MCF 10A (cell line): ENCODE measurements at places on chromosomes 5 and 9. TPM values are rescaled to one million over a fixed set of nuclear protein-coding genes. Genes with fewer than 3 reads are reported as not detected.

DNA sequence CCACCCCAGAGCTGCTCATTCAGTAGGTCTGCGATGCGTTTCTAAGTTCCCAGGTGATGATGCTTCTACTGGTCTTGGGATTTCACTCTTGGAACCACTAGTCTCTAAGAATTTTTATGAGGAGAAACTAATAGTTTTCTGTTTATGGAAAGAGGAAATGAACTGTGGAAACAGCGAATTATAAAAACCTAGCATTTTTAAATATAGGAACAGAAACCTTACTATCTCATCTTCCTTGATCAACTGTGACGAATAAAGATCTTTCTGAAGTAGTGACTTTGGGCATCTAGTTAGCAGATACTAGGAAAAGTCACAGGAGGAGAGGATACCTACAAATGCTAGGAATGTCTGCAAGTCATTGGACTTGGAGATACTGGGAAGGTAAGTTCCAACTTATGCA, 376.8 kb upstream of the RFX3 start:
- DNase-seq: no peak

The SPATA6L gene
- 3.7 and 5.5 TPM in 2 replicates for total RNA-seq

DNA sequence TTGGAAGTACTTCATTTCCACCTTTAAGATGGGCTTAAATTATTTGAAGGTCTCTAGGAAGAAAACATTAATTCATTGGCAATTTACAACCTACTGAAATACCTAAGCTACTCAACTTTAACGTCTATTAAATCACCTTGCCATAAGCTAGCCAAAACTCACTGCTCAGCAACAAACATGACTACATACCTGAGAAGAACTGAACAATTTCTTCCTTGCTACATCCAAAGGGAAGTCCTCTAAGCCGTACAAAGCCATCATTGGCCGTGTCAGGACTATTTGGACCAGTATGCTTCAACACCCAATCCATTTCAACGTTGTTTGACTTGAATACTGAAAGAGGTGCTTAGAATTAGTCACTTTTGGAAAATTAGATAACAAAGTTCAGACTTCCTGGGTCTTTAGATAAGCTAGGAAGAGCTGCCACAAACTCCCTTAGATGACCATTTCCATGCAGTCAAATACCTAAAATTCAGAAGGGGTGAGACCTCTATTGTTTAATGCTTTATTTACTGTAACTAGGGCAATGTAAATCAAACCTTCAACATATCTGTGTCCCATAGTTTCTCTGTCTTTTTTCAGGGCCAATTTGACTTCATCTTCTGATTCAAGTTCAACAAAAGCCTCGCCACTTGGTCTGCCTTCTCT, 2.6 kb downstream of the HNRNPH1 start:
- no peak for DNase-seq

DNA sequence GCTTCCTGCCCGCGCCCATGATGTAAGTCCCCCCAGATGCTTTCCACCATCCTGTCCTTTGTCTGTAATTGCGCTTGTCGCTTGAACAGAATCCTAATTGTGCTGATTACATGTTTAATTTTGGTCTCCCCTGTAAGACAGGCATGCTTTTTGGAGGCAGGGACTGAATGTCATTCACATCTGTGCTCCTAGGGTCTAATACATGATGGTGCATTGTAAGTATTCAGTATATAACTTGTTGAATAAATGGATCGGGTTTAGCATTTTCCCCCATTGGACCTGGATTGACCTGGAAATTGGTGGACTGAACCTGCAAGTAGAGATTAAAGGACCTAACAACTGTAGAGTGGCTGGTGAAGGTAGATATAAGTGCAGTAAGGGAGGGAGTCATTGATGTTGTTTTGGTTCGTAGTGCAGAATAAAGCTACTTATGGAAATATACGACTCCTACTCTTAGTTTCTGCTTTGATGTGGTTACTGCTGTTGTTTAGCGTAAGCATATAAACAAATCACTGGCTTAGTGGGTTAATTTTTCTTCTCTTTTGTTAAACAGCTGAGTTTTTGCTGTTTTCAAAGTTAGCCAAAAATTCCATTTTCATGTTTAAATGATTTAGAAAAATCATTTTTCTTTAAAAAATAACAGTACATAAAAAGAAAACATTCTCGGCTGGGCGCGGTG, 57.3 kb downstream of the TRIO start:
- DNase-seq: no peak

DNA sequence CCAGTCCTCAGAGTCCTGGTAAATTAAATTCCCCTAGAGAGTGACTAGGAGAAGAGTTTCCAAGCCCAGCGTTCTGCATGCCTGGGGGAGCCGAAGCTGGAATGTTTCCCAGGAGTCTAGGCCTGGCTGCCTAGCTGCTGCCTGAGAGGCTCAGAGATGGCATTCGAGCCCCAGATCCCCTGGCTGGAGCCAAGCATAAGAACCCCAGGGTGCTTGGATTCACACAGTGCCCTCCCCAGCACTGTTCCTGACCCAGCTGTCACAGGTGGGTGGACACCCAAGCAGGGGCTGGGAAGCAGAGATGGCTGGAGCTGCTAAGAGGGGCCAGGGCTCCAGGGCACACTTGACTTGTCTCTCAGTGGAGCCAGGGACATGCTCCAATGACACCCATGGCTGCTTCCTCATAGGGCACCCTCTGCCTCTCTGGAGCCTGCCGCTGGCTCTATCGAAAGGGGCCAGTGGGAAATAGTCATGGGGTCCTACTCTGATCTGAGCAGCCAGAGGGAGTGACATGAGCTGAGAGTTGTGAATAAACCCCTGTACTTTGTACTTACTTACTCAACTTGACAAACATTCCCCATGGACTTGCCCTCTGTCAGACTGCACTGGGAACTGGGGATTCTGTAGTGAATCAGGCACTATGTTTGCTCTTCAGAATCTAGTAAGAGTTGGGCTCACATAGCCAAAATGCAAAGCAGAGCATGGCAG, 62.6 kb upstream of the XPA start:
- DNase-seq: no peak

DNA sequence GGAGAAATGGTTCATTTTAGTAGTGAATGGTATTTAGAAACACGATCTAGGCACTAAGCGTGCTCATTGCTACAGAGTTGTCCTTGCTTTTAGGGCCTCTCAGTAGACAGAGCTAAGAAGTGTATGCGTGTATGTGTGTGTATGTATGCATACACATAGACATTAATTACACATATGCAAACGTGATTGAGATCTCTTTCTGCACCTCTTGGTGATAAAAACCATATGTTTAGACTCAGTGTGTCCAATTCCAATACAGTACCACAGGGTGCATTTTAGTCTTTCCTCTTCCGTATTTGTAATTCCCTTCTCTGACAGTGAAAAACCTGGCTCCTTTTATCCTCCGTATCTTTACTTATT, 13.1 kb downstream of the TRIO start:
- DNase-seq: no peak

GRCh38 chr5:149294872-149295829, 23.5 kb downstream of the AFAP1L1 start:
- no peak for DNase-seq

The PCSK5 gene
- total RNA-seq: 0.20 TPM in 1 of 2 replicates, not detected in the other

- no peak for DNase-seq
Measured at GRCh38 chr9:134807716-134808446, 72.7 kb upstream of the FCN2 start.

GRCh38 chr5:150009671-150010387, 9.3 kb downstream of the HMGXB3 start:
- DNase-seq: no peak

GRCh38 chr9:98225015-98225442, 30.4 kb downstream of the TBC1D2 start:
- DNase-seq: no peak
